Fibroblast of skin of scalp (primary cell): ENCODE measurements at places on chromosomes 13 and 19.

DNA sequence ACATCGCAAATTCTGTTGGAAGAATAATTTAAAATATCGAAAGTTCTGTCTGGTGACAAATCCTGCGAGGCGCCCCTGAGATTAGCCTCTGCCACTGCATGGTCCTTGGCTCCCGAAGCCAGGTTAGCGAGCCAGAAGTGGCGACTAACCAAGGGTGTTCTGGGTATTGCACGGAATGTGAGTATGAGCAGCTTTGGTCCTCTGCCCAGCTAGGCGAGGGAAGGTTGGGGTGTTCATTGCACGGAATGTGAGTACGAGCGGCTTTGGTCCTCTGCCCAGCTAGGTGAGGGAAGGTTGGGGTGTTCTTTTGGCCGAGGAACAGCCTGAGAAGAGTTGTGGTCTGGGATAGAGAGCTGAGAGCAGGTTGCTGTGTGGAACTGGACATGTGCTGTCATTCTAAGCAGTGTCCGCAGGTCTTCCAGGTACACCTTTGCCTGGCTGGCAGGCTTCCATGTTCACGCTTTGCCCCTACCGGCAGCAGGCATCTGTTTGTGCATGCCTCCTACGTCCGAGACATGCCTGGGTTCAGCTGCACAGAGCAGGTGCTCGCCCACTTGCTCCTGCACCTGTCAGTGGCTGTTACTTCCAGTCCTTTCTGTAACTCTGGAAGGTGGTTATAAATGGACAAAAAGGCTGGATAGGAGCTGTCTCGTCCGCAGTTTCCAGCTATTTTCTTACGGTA is 18.3 kb upstream of the TEX29 start:
- DNase-seq, result no peak

DNA sequence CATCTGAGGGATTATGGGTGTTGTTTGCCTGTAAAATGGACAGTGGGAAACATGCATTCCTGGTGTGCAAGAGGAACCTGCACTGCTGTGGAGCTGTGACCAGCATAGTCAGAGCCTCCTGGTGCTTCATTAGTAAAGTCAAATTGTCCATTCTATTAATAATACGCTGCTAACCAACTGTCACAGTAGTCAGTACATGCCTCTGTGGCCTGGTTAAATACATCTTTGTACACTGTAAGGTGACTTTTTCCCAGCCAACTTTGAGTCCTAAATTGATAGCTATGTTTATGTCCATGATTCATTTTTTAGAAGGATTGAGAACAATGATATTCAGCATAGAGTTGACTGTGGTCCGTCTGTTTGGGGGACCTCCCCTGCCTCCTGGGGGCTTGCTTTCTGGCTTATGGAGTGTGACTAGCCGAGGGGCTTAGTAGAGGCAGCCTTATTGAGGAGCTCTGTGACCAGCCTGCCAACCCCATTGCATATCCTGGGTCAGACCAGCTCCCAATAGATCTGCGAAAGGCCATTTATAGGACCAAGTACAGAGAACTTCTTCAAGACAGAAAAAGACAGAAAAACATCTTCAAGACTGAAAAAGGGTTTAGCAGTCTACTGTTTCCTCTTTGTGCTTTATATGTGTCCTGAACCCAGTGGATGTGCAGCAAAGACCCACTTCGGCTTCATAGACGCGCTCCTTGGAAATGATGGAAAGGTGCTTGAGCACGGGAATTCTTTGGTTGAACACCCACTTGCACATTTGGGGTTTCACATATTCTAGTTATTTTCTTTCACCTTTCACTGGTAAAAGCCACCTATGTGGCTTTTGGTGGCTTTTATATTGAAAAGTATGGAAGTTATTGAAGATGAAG is 4.3 kb downstream of the GPR183 start:
- no peak for DNase-seq

- DNase-seq, result no peak
Observed at GRCh38 chr19:7856679-7857663, 17.2 kb downstream of the PRR36 start.

GRCh38 chr19:39995794-39996193 is 1.1 kb upstream of the ZNF546 start:
- no peak for DNase-seq

DNA sequence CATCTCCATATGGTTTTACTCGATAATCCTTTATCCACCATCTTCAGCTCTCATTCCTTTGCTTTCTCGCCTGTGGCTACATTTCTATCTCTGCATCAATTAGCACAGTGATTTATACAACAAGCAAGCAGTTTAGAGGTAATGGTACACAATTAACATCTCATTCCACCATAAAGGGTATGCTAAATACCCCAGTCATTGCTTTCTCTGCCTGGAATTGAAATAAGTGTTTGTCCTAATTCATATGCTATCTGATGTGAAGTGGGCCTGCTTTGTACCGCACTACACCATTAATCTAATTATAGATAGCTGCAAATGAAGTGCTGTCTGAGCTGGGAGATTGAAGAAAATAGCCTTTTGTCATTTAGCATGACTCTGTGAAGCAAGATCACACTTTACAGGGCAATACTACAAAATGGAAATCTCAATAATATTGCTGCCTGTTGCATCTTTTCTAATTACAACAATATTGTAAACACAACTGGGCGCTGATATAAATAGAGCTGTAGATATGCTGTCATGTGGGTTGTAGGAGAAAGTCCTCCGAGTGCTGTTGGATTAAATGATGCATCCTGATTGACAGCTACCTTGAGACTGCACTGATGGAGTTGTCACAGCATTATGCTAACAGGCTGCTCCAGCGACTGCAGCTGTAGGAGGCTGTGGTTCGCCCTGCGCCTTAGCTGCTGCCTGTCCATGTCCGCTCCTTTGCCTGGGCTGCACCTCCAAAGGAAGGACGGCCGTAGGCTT is 78.2 kb downstream of the GGACT start:
- DNase-seq, result no peak

DNA sequence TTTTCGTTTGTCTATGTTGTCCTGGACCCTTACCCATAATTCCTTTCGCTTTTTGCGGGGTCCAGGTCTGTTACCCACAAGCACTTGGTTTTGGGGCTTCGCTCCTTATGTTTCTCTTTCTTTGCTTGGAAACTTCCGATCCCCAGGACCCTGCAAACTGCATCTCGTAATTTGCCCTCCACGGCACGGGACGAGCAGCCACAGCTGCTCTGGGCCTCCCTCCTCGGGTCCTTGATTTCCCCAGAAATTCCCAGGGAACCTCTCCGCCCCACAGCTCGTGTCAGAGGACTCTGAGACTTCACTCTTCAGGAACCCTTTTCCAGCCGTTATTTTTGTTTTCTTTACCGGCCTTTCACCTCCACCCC is 599 bp downstream of the SNRNP70 start:
- no peak for DNase-seq

GRCh38 chr13:38338089-38338488 is 11.6 kb upstream of the UFM1 start:
- no peak for DNase-seq

GRCh38 chr13:85528491-85529217 is 270.6 kb downstream of the SLITRK6 start:
- DNase-seq, result peak; percentile 50

DNA sequence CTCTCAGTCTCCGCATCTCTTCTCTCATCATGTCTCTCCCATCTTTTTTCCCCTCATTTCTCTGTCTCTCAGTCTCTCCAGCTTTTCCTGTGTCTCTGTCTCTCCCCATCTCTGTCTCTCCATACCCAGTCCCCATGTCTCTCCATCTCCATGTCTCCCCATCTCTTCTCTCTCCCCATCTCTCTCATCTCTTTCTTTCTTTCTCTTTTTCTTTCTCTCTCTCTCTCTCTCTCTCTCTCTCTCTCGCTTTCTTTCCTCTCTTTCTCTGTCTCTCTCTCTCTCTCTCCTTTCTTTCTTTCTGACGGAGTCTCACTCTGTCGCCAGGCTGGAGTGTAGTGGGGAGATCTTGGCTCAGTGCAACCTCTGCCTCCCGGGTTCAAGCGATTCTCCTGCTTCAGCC is 12.6 kb upstream of the NFIX start:
- no peak for DNase-seq

DNA sequence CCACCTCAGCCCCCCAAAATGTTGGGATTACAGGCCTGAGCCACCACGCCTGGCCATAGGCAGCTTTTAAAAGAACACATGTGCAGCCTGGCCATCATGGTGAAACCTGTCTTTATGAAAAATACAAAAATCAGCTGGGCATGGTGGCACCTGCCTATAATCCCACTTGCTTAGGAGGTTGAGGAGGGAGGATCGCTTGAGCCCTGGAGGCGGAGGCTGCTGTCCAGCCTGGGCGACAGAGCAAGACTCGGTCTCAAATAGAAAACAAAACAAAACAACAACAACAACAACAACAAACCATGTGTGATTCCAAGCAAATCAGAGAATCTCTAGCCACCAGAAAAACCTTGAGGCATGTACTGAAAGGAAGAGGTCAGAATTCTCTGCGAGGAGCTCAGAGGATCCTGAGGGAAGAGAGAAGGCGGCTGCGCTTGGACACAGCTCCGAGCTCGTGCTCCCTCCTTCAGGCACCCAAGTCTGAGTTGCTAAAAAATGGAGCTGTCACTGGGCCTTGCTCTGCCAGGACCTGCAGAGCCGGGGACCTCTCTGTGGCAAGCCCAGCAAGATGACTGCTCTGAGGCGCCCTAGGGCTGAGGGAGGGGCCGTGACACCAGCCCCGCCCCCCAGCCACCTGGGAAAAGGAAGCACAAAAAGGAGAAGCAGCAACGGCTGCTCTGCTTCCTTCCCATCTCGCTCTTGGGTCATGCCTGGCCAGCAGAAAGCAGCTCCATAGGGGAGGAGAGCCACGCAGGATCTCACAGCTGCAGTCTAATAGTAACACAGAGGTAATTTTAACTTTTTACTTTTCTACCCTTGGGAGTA is at the start of gene ARL11:
Gene ARL11, plus strand, starts transcription at position 677 of the 822 bp plus-strand sequence. CDS start 1,941 bp downstream, outside the sequence.
- DNase-seq, result no peak

DNA sequence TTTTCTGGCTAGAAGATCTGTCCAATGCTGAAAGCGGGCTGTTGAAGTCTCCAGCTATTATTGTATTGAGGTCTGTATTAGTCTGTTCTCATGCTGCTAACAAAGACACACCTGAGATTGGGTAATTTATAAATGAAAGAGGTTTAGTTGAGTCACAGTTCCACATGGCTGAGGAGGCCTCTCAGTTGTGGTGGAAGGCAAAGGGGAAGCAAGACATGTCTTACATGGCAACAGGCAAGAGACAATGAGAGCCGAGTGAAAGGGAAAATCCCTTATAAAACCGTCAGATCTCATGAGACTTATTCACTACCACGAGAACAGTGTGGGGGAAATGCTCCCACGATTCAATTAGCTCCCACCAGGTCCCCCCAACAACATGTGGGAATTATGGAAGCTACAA is 980.4 kb downstream of the SLITRK5 start:
- DNase-seq, result no peak

DNA sequence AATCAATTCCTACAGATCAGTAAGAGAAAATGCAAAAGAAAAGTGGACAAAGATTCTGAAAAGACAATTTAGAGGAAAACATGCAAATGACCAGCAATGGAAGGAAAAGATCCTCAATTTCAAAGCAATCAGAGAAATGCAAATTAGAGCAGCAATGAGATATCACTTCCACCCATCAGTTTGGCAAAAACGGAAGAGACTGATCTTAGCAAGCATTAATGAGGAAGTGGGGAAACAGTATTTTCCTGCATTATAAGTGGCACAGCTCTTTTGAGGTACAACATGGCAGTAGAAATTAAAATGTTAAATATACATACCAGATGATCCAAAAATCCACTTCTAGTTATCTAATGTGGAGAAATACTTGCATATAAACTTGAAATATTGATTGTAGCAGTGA is 69.1 kb upstream of the SLC7A1 start:
- DNase-seq, result no peak

GRCh38 chr19:19631346-19631745 is 3.3 kb upstream of the LPAR2 start:
- no peak for DNase-seq

DNA sequence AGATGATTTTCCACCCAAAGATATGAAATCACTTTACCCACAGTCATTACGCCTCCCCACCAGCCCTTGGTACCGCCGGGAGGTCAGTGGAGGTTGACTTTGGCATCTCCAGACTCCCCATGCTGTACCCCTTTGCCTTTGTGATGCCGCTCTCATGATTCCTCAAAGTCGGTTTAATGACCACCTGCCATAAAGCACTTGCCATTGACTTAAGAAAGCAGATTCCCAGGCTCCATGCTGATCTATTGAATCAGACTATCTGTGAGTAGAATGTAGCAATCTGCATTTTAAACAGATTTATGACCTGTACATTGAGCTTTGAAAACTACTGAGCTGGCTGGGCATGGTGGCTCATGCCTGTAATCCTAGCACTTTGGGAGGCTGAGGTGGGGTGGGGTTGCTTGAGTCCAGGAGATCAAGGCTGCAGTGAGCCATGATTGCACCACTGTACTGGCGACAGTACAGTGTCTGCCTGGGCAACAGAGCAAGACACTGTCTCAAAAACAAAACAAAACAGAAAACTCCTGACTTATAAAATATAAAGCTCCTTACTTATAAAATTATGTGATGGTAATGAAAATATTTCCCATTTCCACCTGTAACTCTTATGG is 235.2 kb downstream of the KLF5 start:
- no peak for DNase-seq

DNA sequence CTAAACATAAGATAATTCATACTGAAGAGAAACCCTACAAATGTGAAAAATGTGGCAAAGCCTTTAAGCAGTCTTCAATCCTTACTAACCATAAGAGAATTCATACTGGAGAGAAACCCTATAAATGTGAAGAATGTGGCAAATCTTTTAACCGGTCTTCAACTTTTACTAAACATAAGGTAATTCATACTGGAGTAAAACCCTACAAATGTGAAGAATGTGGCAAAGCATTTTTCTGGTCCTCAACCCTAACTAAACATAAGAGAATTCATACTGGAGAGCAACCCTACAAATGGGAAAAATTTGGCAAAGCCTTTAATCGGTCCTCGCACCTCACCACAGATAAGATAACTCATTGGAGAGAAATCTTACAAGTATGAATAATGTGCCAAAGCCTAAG is 40.6 kb downstream of the ZNF254 start:
- no peak for DNase-seq

- no peak for DNase-seq
Observed at GRCh38 chr19:24062190-24062589, 24.8 kb upstream of the ZNF254 start.

DNA sequence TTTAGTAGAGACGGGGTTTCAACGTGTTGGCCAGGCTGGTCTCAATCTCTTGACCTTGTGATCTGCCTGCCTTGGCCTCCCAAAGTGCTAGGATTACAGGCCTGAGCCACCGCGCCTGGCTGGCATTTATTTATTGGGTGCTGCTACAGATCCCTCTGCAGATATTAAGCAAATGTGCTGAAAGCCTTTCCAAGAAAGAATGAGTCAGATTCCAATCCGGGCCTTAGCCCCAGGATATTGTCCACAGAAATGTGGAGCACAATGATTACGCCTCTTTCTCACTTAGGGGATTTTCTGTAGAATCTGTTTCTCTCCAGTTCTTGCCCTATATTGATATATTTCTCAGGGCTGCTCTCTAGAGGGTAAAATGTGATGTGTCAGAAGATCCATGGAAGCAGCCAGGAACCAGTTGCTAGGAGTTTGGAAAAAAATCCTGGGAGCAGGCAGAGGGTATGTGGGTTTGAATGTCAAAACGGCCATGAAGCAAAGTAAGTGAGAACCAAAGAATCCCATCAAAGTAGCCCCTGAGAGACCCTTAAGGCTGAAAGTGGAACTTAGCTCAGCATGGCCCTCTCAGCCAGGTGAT is 24.8 kb upstream of the IGFL4 start:
- peak; percentile 14 for DNase-seq

GRCh38 chr13:71867131-71867814 is at the start of gene DACH1:
Gene DACH1, minus strand, starts transcription at chr13:71867204.
- peak; percentile 47 for DNase-seq
